ENCODE measurements at places on chromosomes 11 and 22.

DNA sequence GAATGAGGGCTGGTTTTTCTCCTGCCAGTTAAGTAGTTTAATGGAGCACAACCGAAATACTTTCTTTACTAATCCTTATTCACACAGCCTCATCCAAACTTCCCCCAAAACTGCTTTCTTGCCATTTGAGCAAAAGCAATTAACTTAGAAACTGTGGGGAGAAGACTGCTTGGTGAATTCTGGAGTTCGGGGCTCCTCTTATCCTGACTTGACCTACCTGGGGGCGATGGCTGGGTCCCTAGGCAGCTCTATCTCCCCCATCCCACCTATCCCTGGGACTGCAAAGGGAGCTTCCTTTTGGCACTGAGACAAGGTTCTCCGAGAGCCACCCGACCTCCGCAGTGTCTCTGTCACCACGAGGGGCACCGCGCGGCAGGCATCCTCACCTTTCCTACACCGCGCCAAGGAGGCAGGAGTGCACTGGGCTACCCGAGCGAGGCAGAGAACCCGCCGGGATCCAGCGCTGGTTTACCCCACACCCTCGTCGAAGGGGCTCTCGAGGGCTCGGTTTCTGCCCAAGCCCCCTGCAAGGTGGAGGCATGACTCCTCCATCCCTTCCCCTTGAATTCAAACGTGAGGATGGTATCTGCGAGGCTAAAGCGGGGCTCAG, 759 bp downstream of the DESI1 start:
- peak; percentile 73 for DNase-seq

DNA sequence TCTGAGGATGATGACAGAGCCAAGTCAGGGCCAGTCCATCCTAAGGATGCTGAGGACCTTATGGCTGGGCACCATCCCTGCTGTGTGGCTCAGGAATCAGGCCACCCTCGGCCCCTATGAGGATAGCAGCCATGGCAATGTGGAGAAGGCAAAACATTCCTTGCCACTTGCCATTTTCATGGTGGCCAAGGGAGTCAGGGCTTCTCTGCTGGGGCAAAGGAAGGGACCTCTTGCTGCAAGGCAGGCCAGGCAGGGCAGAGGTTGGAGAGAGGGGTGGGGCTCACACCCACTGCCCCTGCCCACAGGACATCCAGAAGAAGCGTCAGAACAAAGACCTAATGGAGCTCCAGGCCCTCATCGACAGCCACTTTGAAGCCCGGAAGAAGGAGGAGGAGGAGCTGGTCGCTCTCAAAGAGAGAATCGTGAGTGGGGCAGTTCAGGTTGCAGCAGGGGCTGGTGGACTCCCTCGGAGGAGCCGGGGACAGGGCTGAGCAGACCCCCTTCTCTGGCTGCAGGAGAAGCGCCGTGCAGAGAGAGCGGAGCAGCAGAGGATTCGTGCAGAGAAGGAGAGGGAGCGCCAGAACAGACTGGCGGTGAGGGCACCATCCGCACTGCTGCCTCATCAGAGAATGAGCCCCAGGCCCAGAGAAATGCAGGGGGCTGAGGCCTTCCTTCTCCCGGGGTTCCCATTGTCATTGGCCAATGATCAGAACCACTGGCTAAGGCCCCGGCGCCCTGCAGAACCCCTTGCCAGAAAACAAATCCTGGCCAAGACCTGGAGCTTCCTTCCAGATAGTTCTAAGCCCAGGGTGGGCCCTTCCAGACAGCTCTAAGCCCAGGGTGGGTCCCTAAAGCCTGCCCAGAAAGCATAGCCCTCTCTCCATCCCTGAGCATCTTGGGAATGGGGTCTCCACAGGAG, 13.5 kb upstream of the MRPL23 start:
- DNase-seq, result no peak

DNA sequence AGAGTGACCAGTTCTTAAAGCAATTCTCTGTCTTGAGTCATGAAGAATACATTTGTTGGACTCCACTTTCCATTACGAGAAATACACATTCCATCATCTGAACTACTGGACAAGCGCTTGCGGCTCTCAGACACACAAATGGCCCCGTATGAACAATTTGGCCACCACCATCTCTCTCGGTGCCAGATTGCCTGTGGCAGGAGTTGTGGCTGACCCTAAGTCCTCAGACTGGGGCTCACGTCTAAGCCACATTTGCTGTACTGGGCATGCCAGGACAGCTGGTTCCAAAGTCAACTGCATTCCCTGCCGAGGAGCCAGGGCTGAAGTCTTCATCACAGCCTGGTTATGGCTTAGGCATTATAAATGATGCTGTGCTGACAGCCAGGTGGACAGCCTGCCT, 227.5 kb downstream of the MIAT start:
- no peak for DNase-seq

- DNase-seq, result no peak
These were observed 6.5 kb downstream of the TIMP3 start for GRCh38 chr22:32808038-32808445.

DNA sequence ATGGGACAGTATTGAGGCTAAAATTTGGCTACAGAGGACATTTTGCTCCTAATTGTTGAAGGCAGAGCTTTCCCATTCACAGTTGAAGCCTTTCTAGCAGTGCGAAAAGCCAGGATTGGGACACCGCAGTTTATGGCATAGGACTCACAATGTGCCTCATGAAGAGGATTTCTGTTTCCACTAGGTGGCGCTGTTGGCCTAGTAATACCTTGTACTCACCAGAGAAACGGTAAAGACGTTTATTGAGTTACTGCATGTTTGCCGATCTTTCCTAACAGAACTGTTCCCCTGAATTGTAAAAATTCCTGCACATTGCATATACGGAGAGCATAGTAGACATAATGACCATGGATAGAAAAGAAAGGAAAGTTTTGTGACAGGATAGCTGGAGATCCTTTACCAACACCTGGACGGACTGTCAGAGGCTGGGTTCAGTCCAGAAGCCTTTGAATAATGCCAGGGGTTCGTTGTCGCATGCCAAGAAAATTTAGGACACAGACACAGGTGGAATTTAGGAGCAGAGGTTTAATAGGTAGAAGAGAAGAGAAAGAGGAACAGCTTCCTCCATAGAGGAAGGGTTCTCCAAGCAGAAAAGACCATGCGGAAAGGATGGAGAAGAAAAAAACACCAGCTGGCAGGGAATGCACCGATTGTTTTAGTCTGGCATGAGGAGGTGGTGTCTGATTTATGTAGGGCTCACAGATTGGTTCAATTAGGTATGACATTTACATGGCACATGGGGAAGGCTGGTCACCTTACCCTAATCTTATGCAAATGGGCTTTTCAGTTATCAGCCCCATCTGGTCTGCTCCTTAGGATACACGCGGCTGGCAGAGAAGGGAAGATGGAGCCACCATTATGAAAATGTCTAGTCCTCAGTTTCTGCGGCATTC, 10.8 kb upstream of the OR51D1 start:
- no peak for DNase-seq

- DNase-seq, result peak; percentile 88
These were observed at the start of gene ATXN10 for GRCh38 chr22:45671783-45672563. TSS of gene ATXN10 (plus strand) at chr22:45671834. CDS start at chr22:45672064, 230 bp downstream.

DNA sequence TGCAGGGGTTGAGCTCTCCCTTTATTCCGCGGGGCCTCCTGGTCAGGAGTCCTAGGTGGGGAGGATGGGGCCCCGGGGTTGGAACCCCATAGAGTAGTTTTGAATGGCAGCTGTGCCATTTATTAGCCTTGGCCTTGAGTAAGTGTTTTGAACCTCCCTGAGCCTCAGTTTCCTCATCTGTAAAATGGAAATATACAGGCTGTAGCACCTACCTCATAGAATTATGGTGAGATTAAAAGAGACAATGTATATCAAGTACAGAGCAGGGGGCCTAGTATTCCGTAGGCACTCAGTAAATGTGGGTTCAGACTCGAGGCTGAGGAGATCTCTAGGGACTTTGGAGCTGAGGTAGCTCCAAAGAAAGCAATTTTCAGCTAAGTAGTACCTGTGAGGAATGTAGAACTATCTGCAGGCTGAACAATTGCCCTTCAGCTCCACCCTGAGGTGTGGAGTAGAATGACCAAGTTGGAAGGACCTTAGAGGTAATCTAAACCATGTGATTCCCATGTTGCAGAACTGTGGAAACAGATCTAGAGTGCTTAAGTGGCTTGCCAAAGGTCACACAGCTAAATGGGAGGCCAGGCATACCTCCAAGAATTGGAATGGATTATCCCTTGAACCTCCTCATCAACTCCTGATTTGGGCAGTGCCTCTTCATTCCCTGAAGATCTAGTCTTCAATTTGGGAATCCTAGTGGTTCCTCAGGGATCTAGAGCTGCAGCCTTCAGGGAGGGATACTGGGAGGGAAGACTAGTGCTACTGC, 682 bp downstream of the PGAP2 start:
- no peak for DNase-seq

DNA sequence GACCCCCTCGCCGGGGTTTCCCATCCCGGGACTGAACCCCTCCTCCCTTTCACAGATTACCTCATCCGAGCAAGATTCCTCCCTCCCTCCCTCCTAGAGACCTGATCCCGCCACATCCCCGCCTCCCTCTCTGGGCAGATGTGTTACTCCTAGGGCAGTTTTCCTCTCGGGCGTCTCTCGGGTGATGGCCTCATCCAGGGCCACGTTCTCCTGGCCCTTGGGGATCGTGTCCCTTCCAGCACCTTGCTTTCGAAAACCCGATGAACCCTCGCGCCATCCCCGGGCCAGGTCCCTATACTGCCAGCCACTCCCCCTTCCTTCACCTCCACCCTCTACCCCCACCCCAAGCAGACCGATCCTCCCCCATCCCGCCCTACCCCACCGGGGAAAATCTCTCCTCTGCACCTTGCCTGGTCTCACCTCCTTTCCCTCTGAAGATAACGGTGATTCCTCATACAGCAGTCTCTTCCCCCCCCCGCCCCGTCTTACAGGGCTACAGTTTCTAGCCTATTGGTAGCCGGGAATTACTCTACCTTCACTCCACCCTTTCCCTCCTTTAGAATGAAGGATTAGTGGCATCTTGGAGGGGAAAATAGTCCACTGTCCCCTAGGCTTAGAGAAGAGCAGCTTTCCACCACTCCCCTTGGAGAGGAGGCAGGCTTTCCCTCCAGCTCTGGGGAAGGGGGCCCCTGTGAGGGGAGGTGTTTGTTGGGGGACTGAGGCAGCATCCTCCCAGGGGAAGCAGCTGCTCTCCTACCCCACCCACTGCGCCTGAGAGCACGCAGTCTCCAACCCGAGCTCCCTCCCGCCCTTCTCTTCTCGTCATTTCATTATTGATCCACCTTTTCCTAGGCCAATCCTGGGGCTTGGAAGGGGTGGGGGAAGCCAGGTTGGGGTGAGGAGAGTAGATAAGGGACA, 1.2 kb downstream of the KMT2A start:
- peak; percentile 61 for DNase-seq

- DNase-seq, result no peak
These were observed 505.4 kb upstream of the CCDC90B start for GRCh38 chr11:83791557-83791956.

DNA sequence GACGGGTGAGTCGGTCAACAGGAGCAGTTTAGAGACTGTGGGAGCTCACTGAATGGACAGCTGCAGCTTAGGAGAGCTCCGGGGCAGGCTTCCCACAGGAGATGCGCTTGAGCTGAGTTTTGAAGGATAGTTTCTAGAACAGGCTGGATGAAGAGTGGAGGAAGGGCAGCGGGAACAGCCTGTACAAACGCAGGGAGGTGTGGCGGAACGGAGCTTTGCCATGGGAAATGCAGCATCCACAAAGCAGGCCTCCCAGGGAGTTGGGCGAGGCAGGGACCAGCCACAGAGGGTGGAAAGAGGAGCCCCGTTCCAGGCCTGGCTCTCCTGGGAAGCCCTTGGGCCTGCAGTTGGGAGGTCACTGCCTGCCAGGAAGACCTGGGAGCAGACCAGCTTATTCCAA, 26.8 kb upstream of the TEF start:
- no peak for DNase-seq

DNA sequence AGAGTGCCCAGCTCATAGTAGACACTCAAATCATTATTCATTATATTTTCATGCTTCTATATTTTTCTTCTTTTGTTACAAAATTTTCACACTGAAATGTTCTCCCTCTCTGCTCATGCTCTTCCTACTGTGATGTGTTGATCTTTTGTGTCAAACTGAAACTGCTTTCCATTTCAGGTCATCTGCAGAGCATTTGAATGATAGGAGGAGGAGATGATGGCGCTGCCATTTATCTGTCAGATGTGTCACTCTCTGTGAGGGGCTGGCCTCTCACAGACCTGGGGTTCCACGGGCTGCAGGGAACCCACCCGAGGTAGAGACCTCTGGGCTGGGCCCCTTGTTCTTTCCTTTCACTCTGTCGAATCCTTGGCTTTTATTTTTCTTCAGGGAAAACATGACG, 41.1 kb downstream of the OR10A6 start:
- DNase-seq, result no peak

DNA sequence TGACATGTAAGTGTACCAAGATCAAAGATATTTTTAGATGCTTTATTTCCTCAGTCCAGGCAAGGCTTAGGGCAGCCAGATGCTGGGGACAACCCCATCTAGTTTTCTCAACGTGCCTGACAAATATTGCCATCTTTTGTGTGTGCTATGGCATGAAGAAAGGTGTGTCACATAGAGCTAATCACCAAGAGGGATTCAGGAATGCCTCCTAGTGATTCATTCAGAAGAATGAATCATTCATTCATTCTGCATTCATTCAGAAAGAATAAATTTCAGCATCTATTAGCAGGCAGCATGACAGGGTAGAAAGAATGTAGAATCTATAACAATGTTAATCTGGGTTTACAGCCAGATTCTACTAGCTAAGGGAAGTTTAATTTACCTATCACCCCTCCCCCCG, 75.4 kb upstream of the LRRC4C start:
- no peak for DNase-seq

GRCh38 chr11:64457416-64458010, 98.6 kb downstream of the RPS6KA4 start:
- DNase-seq, result no peak

DNA sequence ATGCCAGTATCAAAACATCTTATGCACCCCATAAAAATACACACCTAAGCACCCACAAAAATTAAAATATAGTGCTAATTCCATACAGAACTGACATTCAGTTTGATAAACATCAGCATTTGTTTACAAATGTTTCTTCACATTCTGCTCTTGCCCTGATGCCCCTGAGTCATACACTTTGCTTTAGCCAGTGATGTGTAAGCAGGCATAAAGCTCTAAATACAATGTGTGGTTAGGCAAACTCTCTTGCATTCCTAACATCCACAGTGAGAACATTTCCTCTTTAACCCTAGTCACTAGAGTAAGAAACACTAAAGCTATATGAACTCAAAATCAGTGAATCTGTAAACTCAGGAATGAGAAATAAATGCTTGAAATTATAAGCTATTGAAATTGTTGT, 1060.7 kb downstream of the FAM181B start:
- DNase-seq, result no peak

DNA sequence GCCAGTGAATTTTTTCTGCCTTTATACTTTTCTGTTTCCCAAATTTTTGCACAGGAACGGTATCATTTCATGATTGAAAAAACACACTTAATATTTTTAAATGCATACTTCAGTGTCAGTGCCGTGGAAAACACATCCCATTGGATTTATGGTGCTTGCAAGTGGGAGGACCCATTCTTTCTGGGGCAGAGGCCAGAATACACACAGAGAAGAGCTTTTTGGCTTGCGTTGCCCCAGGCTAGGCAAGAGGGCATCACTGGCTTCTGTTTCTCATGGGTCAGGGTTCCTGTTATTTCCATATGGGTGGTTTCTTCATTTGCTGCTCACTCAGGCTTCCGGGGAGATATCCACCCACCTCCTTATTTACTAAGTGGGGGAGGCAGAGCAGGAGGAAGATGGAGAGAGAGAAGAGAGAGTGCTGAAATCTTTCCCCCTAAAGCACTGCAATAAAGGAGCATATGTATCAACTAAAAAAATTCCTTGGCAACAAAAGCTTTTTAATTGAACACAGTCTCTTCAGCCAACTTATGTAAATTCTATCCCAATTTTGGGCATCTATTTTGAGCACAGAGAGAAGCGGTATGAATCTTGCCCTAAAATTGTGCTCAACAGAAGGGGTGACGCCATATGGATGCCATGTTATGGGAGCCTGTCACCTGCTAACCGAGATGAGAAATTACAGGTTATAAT, 66.0 kb upstream of the KIRREL3 start:
- DNase-seq, result no peak
